ENCODE measurements at places on chromosomes 6 and 20.

DNA sequence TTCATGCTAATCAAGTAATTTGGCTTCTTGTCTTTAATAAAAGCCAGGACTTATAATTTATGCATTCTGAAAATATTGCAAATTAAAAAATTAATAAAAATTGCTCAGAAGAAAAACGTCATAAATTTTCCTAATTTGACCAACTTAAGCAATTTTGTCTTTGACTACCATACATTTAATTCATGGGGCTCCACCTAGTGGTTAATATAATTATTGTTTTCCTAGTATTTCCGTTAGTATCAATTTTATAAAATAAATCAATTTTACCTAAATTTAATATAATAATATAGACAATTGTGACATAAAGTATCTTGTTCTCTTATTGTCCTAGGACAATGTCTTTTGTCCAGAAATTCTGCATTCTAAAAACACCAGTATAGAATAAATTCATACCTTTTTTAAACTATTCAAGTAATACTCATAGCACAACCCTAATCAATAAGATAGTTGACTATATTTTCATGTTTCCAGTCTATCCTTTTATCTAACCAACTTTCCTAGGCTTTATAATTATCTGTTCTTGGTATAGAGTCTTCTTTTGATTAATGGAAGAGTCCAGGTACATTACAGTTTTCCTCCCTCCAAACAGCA is 319.9 kb downstream of the TRDN start:
- DNase-seq, result no peak

DNA sequence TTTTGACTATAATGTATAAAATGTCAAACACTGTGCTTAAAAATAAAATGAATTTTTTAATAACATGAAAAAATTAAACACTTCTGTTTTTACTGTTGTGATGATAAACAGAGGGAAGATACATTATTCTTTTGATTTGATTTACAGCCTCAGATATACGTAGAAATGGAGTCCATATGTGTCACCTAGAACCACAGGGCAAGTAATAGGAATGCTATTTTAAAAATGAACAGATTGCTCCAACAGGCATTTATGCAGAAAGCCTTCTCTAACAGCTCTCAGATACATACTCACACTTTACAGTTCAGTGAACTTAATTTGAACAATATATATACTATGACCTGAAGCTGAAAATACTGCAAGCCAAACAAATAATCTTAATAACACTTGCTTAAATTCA is 1551.0 kb downstream of the GRIK2 start:
- DNase-seq, result no peak

DNA sequence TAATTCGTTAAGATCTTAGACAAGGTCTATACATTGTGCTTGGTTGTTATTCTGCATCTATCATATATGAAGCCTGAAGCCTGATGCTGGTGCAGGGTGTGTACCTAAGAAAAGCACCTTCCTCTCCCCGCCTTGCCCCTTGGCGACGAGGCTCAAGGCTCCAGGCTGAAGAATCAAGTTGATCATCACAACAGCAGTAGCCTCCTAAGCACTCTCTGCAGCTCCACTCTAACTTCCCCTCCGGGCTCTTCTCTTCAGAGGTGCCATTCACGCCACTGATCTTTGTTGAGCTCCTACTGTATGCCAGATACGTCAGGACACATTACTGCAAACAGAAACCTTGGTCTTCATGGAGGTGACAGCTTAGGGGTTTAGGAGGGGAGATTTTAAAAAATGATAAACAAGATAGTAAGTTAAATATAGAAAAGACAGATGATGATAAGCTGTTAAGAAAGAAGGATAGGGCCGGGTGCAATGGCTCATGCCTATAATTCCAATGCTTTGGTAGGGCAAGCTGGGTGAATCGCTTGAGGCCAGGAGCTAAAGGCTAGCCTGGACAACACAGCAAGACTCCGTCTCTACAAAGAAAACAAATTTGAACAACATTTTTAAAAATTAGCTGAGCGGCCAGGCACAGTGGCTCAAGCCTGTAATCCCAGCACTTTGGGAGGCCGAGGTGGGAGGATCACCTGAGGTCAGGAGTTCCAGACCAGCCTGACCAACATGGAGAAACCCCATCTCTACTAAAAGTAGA is 38.4 kb upstream of the ZNF217 start:
- DNase-seq, result no peak

- DNase-seq, result no peak
These were observed 207.0 kb upstream of the HDDC2 start for GRCh38 chr6:125508793-125509192.

DNA sequence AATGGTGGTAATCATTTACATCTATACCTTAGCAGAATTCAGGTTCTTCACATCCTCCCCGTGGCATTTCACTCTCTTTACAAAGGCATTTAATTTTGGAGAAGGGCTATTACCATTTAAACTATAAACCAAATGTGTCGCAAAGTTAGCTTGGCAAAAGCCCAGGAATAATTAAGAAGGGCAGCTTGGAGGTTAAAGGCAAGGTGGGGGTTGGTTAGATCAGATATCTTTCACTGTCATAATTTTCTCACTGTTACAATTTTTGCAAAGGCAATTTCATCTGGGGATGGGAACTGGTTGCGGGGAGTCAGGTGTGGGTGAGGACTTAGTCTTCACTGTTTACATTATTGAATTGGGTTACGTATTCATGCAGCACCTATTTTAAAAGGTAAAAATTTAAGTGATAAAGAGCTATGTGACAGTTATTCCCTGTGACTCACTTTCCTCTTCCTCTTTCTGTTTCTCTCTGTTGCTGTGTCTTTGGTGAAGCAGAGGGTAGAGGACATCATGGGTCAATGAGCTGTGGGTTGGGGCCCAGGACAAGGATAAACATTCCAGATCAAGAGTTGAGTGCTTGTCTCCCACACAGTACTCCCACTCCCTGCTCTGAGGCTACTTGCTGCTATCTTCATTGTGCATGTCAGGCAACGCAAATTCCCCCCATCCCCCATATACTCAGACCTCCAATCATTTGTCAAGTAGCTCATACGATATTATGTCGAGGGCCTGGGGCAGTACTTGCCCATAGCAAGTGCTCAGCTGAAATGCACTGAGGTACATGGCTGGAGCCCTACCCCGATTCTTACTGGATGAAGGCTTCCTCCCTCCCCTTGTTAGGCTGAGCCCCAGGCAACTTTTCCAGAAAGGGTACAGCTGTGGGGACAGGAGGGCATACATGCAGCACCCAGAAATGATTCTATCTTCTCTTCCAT is 223.1 kb upstream of the MYLIP start:
- DNase-seq, result no peak

DNA sequence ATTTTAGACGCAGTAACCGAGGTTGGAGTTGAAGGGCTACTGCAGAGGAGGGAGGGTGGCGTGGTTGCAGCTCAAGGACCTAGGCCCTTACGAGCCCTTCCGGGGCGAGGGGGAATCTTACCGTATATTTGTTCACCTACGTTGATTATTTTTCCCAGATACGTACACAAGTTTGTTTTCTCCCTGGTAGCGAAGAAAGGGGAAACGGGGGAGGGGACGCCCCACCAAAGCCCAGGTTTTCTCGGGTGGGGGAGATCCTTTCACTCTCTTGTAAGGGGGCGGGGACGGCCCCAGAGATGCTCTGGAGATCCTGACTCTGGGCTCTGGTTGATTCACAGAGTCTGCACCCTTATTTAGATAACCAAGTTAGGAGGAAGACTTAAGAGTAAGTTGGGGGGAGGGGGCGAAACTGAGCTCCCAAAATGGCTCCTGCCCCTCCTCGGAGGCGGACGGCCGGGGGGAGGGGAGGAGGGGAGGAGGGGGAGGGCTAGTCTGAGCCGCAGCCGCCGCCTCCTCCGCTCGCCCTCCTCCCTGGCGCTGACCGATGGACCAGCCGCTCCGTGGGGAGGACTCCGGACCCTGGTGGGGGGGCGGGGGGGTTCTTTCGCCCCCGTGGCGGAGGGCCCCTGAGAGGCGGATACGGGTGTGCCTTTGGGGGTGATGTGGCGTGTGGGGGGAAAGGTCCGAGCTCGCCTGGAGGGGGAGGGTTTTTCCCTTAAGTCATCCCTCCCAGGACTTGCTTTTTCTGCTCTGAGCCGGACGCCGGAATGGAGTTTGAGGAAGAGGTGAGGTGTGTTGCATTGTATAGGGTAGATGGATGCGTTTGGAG is 2.2 kb downstream of the BRD2 start:
- DNase-seq, result peak; percentile 89

DNA sequence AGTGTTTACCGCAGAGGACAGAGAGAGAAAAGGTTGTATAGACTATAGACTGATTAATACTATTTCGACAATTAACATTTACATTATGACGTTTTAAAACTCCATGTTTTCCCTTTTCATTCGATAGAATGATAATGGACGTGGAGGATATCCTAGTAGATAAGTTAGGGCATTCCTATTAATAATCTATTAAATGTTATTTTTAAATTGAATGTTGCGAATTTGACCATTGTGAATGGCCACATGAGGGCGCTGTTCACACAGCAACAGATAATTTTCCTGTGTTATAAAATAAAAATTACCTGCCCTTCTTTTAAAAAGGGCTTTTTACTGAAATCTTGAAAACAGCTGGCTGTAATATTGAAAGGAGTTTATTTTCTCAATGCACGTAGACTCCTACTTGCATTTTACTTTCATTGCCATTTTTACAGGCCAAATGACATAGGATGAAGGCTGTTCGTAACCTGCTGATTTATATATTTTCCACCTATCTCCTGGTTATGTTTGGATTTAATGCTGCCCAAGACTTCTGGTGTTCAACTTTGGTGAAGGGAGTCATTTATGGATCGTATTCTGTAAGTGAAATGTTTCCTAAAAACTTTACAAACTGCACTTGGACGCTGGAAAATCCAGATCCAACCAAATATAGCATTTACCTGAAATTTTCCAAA is 3.3 kb downstream of the ADGRB3 start:
- DNase-seq, result peak; percentile 19

DNA sequence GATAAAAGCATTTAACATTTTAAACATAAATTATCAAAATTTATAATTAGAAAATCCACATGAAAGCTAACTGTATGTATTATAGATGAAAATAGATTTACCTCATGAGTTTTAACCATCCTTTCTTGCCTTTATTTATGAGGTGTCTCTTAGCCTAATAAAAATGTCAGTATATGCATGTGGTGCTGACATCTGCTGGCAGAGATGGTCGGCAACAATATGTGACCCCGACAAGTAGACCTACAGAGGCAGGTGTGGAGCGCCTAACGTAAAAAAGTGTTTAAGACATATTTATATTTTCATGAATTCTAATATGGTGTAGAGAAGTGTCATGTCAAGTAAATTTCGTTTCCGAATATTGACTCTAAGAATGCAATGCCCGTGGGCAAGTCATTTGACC is 149.0 kb upstream of the FUT9 start:
- no peak for DNase-seq

- no peak for DNase-seq
These were observed 28.0 kb downstream of the ID4 start for GRCh38 chr6:19865178-19865577.

DNA sequence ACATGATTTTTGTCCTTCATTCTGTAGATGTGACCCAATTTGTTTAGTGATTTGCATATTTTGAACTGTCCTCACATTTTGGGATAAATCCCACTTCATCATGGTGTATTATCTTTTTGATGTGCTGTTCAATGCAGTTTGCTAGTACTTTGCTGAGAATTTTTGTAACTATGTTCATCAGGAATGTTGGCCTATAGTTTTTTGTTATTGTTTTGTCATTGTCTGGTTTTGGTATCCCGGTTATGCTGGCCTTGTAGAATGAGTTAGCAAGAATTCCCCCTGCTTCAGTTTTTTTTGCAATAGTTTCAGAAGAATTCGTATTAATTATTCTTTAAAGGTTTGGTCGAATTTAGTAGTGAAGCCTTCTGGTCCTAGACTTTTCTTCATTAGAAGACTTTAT is 11.9 kb downstream of the KIF25 start:
- DNase-seq, result no peak

GRCh38 chr20:53611449-53611894 is 17.8 kb upstream of the ZNF217 start:
- DNase-seq, result peak; percentile 98

DNA sequence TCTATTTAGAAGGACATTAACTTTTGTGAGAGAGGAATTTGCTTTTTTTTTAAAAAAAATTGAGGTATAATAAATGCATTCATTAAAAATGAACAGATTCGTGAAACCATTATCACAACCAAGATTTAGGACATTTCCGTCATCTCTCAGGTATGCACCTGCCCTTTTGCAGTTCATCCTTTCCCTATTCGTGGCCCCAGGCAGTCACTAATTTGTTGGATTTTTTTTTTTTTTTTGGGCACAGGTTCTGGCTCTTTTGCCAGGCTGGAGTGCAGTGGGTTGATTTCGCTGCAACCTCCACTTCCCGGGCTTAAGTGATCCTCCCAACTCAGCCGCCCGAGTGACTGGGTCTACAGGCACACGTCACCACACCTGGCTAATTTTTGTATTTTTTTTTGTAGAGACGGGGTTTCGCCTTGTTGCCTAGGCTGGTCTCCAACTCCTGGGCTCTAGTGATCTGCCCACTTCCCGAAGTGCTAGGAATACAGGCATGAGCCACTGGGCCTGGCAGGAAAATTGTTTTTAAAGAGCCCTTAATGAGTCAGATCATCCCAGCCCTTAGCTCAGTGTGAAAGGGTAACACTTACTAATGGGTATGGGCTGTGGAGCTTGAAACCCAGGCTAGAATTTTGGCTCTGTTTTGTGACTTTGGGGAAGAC is 9.2 kb downstream of the PHF3 start:
- peak; percentile 62 for DNase-seq

DNA sequence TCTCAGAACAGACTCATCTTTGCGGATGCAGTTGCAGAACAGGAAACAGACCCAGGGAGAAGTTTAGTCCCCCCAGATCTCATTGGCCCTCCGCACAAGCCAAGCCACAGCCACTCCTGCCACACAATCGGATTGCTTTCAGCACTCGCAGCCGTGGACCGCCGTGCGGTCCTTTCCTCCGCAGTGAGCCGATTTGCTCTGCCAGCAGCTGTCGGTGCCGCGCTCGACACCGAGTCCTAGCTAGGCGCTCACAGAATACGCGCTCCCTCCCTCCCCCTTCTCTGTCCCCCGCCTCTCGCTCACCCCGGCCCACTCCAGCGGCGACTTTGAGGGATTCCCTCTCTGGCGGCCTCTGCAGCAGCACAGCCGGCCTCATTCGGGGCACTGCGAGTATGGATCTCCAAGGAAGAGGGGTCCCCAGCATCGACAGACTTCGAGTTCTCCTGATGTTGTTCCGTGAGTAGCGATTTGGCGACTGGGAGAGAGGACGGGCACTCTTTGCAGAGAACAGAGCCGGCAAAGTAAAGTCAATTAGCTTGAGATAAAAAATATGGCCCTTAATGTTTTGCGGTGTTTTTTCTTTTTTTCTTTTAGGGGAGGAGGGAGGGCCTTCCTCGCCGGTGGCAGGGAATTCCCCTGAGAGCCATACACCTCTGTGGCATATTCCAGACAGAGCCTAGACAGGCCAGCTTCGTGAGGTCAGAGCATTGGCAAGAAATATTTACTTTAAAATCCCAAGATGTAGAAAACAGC is at the start of gene LAMP5:
LAMP5 (plus strand) TSS at position 130 of the 753 bp plus-strand sequence; CDS start at position 393, 263 bp downstream.
- peak; percentile 51 for DNase-seq

DNA sequence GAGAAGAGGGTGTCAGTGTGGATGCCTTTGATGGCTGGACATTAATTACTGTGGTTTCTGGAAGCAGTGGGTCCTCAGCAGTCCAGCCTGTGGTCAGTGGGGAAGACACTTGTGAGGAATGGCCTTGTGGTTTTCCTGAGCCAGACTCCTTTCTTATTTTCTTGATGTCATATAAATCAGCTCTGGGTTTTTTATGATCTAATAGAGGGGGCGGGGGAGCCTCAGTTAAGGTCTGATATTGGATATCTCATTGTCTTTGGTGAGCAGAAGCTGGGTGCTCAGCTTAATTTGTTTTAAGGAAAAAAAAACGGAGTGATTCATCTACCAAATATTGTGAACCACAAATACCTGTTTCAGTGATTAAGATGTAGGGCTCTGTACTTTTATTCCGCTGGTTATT is 62.1 kb downstream of the OTOR start:
- DNase-seq, result no peak
